ENCODE measurements at places on chromosomes 4 and X.

DNA sequence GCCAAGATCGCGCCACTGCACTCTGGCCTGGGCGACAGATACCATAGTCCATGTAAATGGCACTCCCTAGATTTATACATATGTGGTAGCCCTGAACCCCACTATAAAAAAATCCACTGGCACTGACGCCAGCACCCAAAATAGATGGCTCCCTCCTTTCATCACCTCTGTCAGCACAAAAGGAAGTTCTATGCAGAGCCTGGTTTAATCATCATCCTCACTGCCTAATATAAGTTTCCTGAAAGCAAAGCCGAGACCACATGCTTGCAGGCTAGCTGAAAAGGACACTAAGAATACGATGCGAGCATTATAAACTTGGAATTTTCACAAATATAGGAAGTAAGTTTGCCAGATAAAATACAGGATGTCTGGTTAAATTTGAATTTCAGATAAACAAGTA, 27.5 kb upstream of the DOCK11 start:
- H3K27ac ChIP-seq = no peak overlapping the region
- H3K36me3 ChIP-seq = no peaks in the 10 kb centered on the region
- no peak overlapping the region for H3K4me3 ChIP-seq
- no peaks in the 10 kb centered on the region for H3K4me1 ChIP-seq
- no peaks in the 10 kb centered on the region for H3K27me3 ChIP-seq
- DNase-seq = no peak

DNA sequence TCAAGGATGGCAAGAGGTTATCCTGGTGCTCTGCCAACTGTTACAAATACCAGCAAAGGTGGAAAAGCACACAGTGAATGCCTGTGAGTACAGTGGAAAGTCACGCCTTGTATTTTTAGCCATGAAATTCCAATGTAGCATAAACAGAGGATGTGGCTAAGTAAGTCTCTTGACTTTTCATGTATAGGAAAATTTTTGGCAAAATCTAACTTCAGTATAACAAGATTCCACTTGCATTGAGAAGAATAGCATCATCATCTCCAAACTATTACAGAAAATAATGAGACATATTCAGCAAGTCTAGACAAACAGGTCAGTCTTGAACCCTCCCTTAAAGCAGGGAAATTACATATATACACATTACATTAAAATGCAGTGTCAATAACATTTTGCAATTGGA, 7.9 kb downstream of the SLC10A6 start:
- no peaks in the 10 kb centered on the region for H3K36me3 ChIP-seq
- H3K27me3 ChIP-seq = no peaks in the 10 kb centered on the region
- DNase-seq = no peak
- no peak overlapping the region for H3K4me3 ChIP-seq

DNA sequence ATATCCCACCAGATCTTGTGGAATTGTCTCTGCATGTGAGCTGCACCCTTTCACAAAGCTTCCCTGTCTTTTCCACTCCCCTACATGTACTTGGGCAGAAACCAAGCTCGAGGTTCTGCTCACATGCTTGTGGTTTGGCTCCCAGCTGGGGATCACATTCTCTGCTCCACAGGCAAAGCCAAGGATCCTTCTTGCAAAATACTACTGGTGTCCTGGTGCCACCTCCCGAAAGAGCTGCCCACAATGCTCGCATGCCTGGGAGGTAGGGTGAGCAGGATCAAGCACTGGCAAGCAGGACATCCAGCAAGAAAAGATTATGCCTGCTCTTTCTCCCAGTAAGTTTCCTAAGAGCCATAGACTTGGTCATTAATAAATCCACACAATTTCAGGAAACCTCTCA, 45.1 kb upstream of the PPARGC1A start:
- H3K36me3 ChIP-seq = no peaks in the 10 kb centered on the region
- H3K27ac ChIP-seq = no peak overlapping the region
- DNase-seq = no peak
- H3K27me3 ChIP-seq = no peaks in the 10 kb centered on the region
- H3K4me3 ChIP-seq = no peak overlapping the region

DNA sequence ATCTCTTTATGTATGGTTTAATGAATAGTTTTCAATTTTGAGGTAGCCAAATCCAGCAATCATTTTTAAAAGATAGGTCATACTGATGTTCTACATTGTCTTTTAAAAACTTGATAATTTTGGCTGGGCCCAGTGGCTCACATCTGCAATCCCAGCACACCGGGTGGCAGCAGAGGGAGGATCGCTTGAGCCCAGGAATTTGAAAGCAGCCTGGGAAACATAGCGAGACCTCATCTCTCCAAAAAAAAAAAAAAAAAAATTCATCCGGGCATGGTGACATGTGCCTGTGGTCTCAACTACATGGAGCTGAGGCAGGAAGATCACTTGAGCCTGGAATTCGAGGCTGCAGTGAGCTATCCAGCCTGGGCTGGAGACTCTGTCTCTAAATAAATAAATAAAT, 419.8 kb downstream of the GALNTL6 start:
- H3K36me3 ChIP-seq = no peaks in the 10 kb centered on the region
- no peaks in the 10 kb centered on the region for H3K27me3 ChIP-seq
- H3K4me1 ChIP-seq = no peaks in the 10 kb centered on the region
- H3K27ac ChIP-seq = no peak overlapping the region
- H3K4me3 ChIP-seq = no peak overlapping the region
- no peak for DNase-seq

DNA sequence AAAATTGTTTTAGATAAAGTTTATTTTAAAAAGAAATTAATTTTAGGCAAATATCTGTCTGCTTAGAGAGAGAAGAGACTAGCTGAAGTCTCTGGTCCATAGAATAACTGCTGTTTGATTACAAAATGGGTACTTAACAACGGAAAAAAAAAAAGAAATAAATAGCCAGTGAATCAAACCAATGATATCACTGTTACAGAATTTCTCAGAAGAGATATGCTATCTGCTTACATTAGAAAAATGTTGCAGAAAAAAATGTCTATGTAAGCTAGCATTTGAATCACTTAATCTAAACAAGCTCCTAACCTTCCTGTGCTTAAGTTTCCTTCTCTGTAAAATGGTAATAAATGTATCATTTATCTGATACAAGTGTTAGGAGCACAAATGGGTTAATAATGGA, 189.9 kb downstream of the IL15 start:
- no peak overlapping the region for H3K27ac ChIP-seq
- H3K4me1 ChIP-seq = no peaks in the 10 kb centered on the region

DNA sequence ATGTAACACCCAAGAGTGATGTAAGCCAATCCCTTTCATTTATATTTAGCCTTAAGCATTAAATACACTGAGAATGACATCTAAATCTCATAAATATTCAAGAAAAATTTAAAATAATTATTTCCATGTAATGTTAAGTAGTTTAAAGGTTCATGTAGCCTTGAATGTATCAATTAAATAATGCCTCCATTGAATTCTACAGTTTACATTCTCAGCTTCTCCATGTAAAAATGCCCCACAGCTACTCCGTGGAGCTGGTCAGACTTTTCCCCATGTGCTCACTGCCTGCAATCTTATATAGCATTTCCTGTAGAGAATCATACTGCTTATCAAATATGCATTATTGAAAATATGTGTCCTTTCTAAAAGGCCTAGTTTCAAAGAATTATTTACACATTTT, 25.4 kb downstream of the AP1S2 start:
- no peak for DNase-seq
- H3K4me3 ChIP-seq = no peak overlapping the region
- no peak overlapping the region for H3K27ac ChIP-seq
- no peaks in the 10 kb centered on the region for H3K27me3 ChIP-seq
- H3K4me1 ChIP-seq = peaks cover 7% of the 10 kb centered on the region

DNA sequence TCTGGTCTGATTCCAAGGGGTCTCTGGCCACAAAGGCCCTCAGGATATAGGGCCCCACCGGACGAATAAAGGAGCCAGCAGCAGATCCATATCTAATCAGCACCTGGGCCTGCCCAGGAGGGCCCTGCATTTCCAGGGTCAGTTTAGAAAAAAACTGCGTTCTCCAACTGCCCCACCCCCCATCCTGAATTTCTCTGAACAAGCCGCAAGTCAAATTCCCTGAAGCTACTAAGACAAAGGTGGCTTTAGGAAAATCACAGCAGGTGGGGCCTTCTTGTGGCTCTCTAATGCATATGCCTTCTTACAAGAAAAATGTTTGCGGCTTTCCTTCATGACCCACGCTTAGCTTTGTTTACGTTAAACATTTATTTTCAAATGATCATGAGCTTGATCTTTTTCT, 76.6 kb downstream of the MBNL3 start:
- no peak overlapping the region for H3K4me3 ChIP-seq
- peaks cover 13% of the 10 kb centered on the region for H3K4me1 ChIP-seq
- no peaks in the 10 kb centered on the region for H3K27me3 ChIP-seq
- no peak for DNase-seq
- H3K27ac ChIP-seq = no peak overlapping the region

- no peaks in the 10 kb centered on the region for H3K4me1 ChIP-seq
- no peak overlapping the region for H3K4me3 ChIP-seq
- H3K27ac ChIP-seq = no peak overlapping the region
- H3K27me3 ChIP-seq = no peaks in the 10 kb centered on the region
Measured at GRCh38 chr4:4481399-4481994, 60.4 kb downstream of the STX18 start.

DNA sequence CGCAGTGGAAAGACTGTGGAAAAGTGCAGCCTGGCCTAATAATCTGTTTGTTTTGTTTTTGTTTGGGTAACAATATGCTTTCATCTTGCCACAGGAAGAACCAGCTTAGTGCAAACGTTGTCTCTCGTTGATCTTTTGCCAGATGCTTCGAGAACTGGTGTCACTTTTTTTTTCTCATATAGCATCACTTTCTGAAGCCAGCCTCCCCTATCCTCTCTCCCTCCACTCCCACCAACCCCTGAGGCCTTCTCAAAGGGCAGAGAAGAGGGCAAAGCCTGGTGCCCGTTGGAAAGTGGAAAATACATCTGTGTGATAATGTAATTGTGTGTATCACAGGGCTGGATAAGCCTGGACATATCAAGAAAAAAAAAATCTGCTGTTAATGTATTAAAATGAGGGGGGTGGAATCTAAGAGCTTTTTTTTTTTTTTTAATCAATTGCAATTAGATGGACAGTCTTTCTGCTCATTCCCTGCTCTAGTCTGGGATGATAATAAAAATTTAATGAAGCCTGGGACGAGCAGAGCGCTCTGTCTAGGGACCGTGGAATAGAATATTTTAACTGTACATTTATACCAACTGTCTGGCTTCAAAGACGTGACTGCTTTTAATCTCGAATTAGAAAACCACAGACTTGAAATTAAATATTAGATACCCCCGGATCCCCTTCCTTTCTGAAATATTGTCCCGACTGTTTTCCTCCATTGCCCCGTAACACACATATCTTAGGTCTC, 8.1 kb downstream of the POU4F2 start:
- H3K27ac ChIP-seq = no peak overlapping the region
- peaks cover 12% of the 10 kb centered on the region for H3K4me1 ChIP-seq
- peaks cover 77% of the 10 kb centered on the region for H3K27me3 ChIP-seq
- H3K36me3 ChIP-seq = peaks cover 21% of the 10 kb centered on the region
- DNase-seq = no peak

GRCh38 chrX:70281951-70282350, at the start of gene RAB41:
RAB41 (plus strand) TSS chrX:70282172; CDS start chrX:70282218, 46 bp downstream.
- no peak for DNase-seq
- H3K4me1 ChIP-seq = no peaks in the 10 kb centered on the region
- no peak within 1 kb of the TSS for H3K4me3 ChIP-seq
- no peaks in the 10 kb centered on the region for H3K36me3 ChIP-seq
- no peak within 1 kb of the TSS for H3K27ac ChIP-seq

GRCh38 chr4:116561768-116562167, 523.6 kb downstream of the TRAM1L1 start:
- no peaks in the 10 kb centered on the region for H3K36me3 ChIP-seq
- no peak overlapping the region for H3K27ac ChIP-seq
- DNase-seq = no peak

DNA sequence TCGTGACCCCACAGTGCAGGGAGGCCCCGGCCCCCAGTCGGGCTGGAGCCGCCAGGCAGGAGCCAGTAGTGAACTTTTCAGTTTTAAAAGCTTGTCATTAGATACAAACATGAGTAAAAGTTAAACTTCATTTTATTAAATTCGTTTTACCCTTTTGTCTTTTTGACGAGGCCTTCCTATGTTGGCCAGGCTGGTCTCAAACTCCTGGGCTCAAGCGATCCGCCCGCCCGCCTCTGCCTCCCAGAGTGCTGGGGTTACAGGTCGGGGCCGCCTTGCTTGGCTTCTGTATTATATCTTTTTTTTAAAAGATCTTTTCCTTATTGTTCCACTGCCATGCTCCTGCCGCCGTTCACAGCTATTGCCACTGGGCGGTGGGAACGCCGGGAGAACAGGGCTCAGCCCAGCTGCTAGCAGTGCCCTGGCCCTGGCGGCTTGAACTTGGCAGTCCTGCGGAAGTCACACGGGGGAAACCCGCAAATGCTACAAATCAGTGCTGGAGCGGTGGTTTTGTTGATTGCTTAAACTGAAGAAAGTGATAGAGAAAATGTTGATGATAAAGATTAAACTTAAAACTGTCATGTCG, 968 bp upstream of the NELFA start:
- no peaks in the 10 kb centered on the region for H3K27me3 ChIP-seq
- DNase-seq = peak; percentile 71
- no peaks in the 10 kb centered on the region for H3K36me3 ChIP-seq

DNA sequence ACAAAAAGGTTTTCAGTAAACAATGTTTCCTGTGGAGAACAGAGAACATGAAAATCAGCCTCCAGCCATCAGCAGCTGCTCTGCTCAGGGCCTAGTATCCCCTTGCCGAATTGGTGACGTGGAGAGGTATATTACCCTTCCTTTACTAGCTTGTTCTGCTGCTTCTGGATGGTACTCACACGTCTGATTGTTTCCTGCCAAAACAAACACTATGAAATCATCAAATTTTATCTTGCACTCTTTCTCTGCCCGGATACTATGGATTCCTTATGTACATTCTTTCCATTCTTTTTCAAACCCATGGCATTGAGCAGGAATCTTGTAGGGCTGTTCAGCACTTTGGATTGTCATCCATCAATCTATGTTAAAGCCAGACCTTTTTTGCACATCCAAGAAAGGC, 18.8 kb upstream of the METAP1 start:
- no peaks in the 10 kb centered on the region for H3K4me1 ChIP-seq
- H3K4me3 ChIP-seq = no peak overlapping the region
- peaks cover 6% of the 10 kb centered on the region for H3K27me3 ChIP-seq
- DNase-seq = no peak

- H3K36me3 ChIP-seq = no peaks in the 10 kb centered on the region
- no peak for DNase-seq
- H3K4me1 ChIP-seq = no peaks in the 10 kb centered on the region
- H3K27ac ChIP-seq = no peak overlapping the region
Measured at GRCh38 chr4:100721077-100721476, 203.3 kb upstream of the EMCN start.

DNA sequence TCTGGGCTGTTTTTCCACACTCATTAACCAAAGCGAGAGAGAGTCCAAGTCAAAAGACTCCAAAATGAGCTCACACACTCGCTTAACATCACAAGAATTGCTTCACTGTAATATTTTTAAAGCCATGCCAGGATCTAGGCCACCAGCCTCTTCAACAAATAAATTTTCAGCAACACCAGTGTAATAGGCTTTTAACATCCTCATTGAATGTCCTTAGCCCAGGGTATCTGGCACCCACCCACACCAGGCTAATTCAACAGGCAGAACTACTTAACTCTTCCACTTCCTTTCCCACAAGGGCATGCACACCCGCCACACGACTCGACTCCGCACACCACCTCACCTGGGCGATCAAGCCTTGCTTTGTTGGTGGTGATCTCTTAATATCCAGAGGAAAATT, 34.2 kb downstream of the FAT1 start:
- no peak overlapping the region for H3K27ac ChIP-seq
- H3K4me1 ChIP-seq = peaks cover 1% of the 10 kb centered on the region
- H3K27me3 ChIP-seq = peaks cover 3% of the 10 kb centered on the region
- no peak for DNase-seq
- H3K4me3 ChIP-seq = no peak overlapping the region

All from naive thymus-derived CD8-positive, alpha-beta T cell (primary cell).